Urothelium cell line (cell line): ENCODE measurements at places on chromosomes 3 and 15.

DNA sequence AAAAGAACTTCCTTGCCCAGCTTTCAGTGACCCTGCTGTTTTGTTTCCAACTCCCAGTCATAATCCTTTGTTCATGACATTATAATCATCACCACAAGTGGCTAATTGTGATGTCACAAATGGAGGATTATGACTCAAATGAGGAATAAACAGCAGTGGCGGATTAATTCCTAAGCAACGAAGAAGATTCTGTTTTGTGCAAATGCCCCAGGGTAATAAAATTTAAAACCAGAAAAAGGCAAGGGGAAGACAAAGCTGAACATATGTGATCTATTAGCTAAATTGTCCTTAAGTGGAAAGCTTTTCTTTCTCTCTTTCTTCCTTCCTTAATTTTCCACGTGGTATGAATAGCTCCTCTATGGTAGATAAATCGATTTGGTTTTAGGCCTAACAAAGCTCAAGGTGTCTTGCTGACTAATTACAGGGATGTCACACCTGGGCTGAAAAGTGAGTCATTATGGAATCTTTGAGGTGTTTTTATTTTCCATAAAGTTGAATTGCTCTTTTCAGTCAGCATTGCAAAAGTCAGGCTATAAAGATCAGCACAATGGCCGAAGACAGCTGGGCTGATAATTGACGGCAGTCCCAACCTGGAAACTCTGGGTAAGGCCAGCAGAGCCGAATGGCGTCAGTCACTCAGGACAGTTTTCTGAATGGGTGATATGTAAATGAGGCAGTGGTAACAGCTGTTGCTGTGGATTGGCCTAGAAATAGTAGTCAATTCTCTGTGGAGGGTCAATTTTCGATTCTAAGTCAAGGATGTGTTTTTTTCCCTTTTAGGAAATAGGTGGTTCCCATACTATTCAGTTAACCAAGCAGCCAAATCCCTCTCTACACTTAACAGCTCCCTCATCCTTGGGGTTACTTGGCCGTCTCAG lies 121.5 kb downstream of the PTPRG start:
- DNase-seq = no peak

GRCh38 chr15:88385078-88385700 lies 82.0 kb downstream of the MRPL46 start:
- peak; percentile 82 for DNase-seq

DNA sequence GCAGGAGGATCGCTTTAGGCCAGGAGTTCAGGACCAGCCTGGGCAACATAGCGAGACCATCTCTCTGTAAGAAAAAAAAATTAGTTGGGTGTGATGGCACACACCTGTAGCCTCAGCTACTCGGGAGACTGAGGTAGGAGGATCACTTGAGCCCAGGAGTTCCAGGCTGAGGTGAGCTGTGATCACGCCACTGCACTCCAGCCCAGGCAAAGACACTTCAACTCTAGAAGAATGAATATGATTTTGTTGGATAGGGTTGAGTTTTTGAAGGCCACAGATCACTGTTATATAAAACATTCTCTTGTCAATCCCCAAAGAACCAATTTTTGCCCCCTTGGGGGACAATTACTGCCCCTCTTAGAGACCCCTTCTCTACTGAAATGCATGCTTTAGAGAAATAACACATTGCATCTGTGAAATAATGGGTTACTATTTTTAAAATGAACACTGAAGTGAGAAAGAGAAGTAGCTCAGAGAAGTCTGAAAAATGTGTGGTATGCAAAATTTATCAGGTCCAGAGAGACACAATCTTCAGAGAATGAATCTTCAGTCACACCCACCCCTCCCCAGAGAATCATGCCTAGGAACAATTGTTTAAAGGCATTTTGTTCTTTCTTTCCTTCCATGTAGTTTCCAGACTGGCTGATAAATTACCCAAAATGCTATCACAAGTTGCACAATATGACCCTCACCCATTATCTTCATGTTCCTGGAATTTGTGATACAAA lies 42.7 kb downstream of the METTL6 start:
- no peak for DNase-seq

DNA sequence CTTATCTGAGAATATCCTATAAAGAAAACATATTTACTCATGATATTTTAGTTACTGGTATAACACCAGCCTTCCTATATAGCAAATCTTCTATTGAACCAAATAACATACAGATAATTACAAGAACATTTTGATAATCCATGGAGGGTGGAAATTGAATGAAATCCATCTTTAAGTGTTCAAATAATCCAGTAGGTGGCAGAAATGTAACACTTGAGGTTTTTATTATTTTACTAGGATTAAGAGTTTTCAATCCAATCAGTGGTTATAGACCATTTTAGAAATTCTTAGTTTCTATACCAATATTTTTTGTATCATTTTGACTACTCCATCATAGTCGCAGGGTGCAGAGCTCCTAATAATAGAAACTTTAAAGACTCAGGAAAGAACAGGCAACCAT lies 101.9 kb upstream of the KCNH8 start:
- no peak for DNase-seq

DNA sequence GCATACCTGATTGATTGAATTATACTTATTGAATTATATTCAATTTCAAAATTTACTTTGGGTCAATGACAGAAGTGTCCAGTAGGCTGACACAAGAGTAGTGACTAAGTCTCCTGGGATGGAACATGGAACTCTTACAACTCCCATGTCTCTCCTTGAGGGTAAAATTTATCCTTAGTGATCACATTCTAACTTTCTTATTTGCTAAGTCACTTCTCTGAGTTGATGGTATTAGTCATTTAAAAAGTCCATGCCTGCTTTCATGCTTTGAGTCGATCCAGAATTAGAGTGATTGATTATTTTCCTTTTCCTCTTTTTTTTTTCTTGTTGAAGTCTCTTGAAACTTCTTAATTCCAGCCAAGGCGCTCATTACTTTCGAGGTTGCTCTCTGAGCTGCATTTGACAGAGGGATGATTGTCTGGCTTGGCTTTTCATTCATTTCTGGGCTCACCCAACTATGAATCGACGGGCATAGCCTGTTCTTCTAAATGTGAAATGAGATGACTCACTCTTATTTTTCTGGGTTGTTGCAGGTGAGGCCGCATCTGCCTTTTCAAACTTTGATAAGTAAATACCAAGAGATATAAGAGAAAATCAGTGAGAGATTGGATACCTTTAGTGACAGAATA lies 34.9 kb downstream of the LRRC3B start:
- DNase-seq = peak; percentile 23

DNA sequence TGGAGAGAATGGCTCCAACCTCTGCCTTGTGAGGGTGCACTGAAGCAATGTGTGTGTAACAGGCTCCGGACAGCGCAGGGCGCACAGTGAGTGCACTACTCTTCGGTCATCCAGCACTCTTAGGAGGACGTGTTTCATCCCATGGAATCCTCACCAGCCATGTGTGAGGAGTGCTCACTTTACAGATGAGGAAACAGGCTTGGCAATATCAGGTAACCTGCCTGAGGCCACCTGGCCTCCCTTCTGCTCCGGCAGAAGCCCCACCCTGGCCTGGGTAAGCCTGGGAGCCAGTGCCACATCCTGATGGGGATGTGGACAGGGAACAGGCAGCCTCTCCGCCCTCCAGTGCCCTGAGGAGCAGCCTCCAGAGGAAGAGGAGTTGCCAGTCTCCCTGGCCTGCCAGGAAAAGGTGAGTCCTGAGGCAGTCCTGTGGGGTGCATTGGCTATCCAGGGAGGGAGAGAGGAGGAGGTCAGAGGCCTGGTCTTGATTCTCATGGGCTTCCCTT lies 39.4 kb upstream of the LIMD1 start:
- DNase-seq = no peak

- DNase-seq = peak; percentile 29
These were observed 613.4 kb downstream of the ZPLD1 start for GRCh38 chr3:103048068-103048722.

DNA sequence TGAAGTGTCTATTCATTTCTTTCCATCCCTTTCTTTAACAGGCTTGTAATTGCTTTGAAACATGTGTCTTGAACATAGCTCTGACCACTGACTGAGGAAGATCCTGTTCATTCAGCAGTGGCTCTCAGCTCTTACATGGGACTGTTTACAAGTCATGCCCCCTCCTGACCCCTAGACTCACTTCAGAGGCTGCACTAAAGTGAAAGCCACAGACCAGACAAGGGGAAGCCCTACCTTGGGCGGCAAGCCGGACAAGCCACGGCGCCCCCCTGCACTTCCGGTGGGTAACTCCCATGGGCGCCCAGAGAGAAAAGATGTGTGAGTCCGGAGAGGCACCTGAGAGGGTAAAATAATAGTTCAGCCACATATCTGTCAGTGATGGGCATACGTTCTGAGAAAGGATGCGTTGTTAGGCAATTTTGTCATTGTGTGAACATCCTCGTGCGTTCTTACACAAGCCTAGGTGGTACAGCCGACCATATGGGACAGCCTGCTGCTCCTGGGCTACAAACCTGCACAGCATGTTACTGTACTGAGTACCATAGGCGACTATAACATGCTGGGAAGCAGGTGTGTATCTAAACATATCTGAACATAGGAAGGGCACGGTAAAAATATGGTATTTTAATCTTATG lies 116.2 kb downstream of the CHSY1 start:
- DNase-seq = no peak

DNA sequence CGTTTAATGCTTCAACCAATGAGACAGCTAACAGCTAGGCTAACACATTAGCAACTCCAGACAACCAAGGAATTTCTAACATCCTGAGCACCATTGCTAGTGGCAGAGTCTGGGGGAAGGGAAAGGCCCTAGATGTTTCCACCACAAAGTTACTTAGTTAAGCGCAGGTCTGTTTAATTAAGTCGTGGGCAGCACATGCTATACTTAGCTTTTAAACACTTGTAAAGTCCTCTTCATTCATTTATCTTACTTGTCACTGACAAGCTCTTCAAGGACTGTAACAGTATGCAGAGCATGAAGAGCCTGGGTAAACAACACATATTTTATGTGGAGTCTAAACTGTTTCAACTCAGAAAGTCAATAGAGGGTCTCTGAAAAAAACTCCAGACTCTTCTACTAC lies 221.1 kb upstream of the WNT5A start:
- DNase-seq = no peak

GRCh38 chr3:194395778-194396538 lies 3.1 kb downstream of the GP5 start:
- no peak for DNase-seq

- no peak for DNase-seq
These were observed 60.4 kb downstream of the LYZL4 start for GRCh38 chr3:42349765-42350594.

DNA sequence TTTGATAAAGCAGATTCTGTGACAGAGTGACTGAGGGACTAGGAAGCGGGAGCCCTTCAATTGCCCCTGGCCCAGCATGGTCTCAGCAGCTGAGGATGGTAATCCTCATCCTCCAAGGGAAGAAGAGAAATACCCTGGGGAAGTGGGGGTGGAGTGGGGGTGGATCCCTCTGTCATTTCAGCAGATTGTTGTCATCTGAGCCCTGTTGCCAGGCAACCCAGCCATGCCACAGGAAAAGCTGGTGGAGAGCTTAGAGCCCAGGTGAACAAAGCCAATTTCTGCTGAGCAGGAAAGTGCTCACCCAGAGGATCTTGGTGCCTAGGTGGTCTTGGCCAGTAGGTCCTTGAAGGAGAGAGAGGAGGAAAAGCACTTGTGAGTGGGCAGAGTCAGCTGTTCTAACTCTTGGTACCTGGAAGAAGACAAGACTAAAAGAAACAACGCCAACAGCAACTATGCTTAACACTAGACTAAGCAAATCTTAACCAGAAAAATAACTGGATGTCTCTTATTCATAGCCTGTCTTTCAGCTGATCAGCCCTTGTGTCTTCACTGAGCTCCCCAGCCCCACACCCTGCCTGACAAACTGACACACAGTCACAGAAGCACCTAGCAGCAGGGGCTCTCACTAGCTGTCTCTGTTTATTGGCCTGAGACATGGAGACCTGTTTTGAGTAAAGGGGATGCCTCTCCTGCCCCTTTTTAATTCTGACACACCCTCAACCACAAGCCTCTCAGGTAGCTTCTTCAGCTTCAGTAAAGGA lies 40.1 kb upstream of the DCLK3 start:
- no peak for DNase-seq

DNA sequence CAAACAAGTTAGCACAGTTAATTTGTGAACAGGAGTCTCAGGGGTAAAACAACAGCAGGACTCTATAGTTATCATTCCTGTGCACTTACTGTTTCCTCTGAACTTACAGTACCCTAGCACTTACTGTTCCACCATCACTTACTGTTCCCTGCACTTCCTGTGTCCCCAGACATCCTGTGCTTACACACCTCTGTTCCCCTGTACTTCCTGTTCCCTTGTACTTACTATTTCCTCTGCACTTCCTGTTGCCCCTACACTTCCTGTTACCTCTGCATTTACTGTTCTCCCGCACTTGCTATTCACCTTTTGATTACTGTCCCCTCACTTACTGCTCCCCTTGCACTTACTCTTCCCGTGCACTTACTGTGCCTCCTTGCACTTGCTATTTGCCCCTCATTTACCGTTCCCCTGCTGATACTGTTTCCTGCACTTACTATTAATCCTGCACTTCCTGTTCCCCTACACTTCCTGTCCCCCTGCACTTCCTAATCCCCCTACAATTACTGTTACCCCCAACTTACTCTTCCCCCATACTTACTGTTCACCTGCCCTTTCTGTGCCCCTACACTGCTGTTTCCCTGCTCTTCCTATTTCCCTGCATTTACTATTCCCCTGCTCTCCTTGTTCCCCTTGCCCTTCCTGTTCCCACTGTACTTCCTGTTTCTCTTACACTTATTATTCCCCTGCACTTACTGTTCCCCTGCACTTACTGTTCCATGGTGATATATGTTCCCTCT lies 30.3 kb downstream of the TPRA1 start:
- no peak for DNase-seq

- no peak for DNase-seq
These were observed 18.3 kb downstream of the MAP2K1 start for GRCh38 chr15:66405007-66405406.

DNA sequence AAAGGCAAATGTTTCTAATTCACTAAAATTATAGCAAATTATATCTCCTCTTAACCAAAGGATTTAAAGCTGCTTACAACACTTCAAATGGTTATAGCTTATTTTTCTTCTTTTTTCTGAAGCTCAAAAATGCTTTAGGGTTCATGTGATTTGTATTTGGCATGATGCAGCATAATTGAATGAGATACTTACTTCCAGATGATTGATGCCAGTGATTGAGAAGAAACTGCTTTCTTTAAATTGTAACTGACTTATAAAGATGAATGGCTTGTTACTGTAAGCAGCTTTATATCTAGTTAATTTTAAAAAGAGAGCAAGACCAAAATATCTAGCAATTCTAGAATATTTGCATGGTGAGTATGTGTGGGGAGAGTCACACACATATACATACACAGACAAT lies 270.7 kb upstream of the THRB start:
- no peak for DNase-seq

- DNase-seq = peak; percentile 80
These were observed 30.9 kb downstream of the DAG1 start for GRCh38 chr3:49500732-49501609.
